ENCODE measurements at places on chromosomes 1 and 21.

DNA sequence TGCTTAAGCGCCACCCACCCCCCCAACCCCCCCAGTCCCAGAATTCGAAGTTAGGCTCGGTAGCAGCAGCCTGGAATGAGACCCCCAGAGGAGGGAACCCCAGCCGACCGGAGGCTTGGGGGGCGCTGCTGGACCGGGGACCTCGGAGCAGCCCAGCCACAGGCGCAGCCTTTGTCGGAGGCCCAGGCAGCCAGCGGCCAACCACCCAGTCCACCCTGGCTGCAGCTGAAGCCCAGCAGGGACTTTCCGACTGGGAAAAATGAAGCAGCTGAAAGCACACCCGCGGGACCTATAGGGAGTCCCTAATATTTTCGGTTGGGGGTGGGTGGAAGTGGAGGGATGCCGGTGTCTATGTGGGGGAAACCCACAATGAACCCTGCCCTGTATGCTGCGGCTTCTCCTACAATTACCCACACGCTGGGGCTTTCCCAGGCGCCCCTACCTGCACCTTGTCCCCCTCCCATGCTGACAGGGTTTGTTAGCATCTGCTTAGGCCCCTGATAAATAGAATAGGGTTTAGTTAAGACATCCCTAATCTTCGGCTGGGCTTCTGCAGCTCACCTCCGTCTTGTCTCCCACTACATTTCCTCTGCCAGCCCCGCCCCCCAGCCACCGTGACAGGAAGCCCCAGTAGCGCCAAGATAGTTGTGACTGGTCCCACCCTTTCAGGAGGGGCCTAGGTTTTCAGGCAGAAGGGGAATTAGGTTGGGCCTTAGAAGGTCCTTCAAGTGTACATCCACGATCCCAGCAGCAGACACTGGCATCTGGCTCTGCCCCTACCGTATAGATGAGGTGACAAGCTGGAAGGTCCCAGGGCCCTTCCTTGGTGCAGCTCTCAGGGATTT lies 838 bp downstream of the CCDC28B start:
- peak; percentile 86 for DNase-seq

- DNase-seq, result peak; percentile 42
Measured at GRCh38 chr1:54380290-54380882, 25.8 kb downstream of the SSBP3 start.

- DNase-seq, result no peak
Measured at GRCh38 chr1:217989510-217989909, 295.6 kb upstream of the RRP15 start.

- no peak for DNase-seq
Measured at GRCh38 chr1:45141247-45142003, 65.0 kb downstream of the ZSWIM5 start.

DNA sequence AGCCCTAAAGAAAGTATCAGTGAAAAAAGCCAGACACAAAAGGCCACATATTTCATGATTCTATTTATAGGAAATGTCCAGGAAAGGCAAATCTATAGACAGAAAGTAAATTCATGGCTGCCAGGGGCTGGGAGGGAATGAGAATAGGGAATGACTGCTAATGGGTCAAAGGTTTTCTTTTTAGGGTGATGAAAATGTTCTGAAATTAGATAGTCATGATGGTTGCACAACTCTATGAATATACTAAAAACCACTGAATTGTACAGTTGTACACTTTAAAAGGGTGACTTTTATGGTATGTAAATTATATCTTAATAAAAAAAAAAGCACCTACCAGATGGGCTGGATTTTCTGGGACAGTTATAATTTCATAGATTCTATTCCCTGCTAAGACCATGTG lies 114.8 kb downstream of the CNIH3 start:
- DNase-seq, result no peak

DNA sequence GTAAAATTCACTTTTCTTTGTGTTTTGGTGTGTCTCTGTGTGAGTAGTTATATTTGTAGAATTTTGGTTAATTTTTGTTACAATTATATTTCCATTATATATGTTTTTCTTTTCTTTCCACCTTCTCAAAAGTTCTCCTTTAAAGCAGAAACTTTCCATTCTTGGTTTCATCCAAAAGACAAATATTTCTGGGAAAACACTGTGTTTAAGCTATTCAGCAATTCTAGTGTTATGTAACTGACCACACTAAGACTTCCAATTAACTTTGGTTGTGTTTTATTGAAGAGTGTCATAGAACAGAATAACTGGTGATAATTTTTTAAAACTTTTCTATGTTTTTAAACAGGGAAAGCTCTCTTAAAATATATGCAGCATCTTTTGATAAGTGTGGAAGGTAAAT lies 13.6 kb upstream of the RGL1 start:
- no peak for DNase-seq

- DNase-seq, result no peak
Measured at GRCh38 chr1:4058122-4058521, 158.1 kb upstream of the C1orf174 start.

GRCh38 chr1:54404939-54405897 lies 976 bp downstream of the SSBP3 start:
- DNase-seq, result no peak

DNA sequence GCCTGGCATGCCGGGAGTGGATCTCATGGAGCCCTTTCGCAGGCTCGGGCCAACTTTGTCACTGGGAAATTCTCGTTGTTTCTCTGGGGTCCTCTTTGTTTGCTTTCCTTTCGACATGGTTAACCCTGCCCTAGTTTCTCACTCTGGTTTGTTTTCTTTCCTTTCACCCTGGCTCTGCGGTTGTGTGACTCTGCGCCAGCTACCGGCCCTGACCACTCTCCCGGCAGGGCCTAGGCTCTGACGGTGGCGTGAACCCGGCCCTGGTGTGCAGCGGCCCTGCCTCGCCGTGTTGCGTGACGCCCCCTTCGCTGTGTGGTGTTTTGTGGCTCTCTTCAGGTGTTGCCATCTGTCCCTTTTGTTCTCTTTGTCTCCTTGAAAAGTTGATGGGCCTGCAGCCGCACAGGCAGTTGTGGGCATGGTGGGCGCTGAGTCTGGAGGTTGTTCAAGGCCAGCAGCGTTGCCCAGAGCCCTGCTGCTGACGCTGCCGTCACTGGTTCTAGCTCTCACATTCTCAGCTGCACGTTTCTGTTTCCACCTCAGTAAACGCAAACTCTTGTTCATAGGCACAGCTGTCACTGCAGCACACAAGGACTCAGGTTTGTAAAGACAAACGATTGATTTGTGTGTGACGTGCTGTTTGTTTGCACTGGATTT lies 64.6 kb upstream of the DIP2A start:
- no peak for DNase-seq

DNA sequence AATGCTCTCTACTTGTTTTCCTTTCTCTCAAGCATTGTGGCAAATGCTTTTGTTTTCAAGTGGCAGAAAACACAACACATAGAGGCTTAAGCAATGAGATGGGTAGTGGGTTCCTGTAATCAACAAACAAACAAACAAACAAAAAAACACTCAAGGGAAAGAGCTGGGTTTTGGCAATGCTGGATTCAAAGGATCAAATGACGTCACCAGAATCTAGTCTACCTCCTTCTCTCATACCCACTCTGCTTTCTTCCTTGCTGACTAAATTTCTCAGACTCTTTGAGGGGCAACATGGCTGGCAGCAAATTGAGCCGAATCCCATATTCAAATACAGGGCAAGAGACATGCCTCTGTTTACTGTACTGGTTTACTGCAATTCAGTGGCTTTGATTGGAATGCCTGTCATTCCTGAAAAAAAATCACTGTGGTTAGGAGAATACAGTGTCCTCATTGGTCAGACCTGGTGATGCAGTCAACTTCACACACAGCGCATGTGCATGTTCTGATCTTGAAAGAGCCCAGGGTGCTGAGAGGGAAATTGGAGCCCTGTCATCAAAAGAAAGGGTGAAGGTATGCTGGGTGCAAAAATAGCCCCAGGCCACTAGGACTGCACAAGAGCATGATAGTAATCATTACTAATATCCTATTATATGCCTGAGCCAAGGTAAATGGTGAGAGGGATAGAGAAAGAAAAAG lies 356.2 kb downstream of the KCTD3 start:
- DNase-seq, result no peak

GRCh38 chr1:98490099-98490498 lies 171.4 kb upstream of the SNX7 start:
- no peak for DNase-seq

GRCh38 chr21:38849776-38850175 lies 44.0 kb downstream of the ETS2 start:
- DNase-seq, result no peak

GRCh38 chr1:214466403-214467077 lies 84.9 kb downstream of the PTPN14 start:
- no peak for DNase-seq

DNA sequence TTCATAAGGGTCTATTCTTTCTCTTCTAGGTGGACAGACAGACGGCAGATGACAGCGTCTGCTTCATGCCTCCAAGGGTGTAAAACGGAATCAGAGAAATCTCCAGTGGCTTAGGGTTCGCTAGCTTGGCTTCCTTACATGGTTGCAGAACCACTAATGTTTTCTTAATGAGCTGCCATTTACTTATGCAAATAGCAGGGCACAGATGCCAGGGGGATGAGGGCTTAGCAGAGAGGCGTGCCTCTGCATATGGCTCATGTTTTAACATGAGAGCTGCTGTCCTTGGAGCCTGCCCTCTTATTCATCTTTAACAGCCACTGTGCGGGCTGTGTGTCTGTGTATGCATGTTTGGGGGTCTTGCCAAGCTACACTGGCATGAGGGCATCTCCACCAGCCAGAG lies 119.6 kb downstream of the IER5 start:
- DNase-seq, result no peak

GRCh38 chr1:22868331-22868730 lies 104.3 kb downstream of the LACTBL1 start:
- DNase-seq, result no peak

- DNase-seq, result no peak
Measured at GRCh38 chr21:30491963-30492428, at the start of gene KRTAP19-3. Gene KRTAP19-3, minus strand, starts transcription at chr21:30492013. Its CDS starts 56 bp downstream, at chr21:30491957.

GRCh38 chr1:30879126-30879786 lies 29.3 kb downstream of the SDC3 start:
- no peak for DNase-seq

GRCh38 chr1:89552471-89553081 lies 27.9 kb downstream of the LRRC8B start:
- DNase-seq, result no peak

- no peak for DNase-seq
Measured at GRCh38 chr1:216682752-216683151, 40.5 kb downstream of the ESRRG start.

GRCh38 chr1:93776728-93777127 lies 95.1 kb upstream of the BCAR3 start:
- no peak for DNase-seq

DNA sequence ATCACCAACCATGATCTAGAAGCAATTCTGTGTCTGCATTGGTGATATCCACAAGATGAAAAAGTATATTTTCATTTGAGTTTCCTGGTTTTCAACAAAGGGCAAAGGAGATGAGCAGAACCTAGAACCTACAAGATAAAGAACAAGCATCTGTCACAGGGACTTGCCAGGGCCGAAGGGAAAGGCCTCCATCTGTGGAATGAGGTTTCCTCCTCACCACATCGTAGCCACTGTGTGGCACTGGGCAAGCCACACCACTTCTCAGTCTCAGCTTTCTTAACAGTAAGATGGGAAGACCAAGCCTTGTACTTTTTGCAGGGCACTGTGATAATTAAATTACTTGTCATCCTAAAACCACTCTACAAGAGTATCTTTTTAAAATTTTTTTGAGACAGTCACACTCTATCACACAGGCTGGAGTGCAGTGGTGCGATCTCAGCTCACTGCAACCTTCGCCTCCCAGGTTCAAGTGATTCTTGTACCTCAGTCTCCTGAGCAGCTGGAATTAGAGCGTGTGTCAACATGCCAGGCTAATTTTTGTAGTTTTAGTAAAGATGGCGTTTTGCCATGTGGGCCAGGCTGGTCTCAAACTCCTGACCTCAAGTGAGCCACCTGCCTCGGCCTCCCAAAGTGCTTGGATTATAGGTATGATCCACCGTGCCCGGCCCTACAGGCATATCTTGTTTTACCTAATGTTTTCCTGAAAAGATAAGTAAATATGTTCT lies 45.8 kb downstream of the ARHGEF11 start:
- no peak for DNase-seq

DNA sequence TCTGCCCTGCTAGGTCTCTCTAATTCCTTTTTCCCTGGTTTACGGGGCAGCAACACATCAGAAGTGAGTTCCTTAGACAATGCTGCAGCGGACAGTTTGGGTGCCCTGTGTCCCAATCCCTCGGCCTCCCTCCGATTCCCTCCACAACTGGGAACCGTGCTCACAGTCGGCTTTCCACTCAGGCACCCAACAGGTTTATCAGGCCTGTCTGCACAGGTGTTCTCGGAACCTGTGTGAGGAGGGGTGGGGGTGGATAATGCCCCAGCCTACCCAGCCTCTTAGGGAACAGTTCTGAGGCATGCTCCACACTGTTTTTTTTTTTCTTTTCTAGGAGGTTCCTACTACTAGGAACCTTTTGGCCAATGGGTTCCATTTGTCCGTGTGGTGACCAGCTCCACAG lies 131.2 kb downstream of the DISC1 start:
- no peak for DNase-seq

GRCh38 chr1:38497921-38498656 lies 361.5 kb downstream of the RRAGC start:
- no peak for DNase-seq

DNA sequence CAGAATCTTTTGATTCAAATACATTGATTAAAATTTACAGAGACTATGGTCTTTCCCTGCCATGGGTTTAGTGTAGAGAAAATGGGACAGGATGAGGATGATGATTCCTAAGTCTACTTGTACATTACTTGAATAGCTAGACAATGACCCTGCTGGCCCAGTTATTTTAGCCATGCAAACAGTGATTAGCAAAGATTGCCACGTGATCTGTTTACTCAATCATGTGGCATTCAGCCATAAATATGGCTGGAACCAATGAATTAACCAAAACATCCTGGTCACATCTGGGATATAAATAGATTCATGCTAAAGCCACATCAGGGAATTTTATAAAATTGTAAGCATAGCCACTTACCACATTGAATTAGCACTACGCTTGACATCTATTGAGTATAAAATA lies 167.3 kb downstream of the PBX1 start:
- no peak for DNase-seq

DNA sequence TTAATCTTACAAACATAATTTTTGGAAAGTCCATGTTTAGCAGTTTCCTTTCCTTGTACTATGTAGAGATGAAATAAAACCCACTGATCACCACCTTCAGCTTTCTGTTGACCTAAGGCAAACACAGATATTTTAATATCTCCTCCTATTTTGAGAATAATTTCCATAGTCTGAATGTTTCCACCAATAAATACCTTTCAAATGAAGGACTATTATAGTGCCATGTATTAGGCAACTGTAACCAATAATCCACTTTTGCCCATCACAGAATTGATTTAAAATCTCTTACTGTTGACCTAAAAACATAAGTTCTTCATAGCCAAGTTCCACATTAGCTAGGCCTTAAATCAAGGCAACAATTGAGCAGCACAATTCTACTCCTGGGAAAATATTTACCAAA lies 1.8 kb downstream of the CDC42BPA start:
- no peak for DNase-seq
